ENCODE measurements at places on chromosomes 5 and 9.

GRCh38 chr9:100759215-100759614 is 181.3 kb downstream of the CAVIN4 start:
- no peak for ATAC-seq

DNA sequence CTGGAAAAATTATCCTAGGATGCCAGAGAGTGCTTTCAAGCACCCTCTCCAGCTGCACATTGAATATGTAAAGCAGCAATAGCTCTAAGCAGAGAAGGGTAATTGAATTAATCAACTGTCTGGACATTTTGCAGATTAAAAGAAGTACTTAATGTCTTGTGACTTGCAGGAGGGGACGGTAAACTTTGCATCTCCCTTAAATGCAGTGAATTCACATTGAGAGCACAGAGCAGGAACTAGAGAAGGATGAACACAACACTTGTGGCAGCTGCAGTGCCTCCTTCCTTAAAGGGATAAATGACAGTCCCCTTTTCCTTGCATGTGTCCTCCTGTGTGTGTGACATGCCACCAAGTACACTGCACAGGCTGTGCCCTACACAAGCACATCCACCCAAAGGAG is 7.4 kb upstream of the CDK5RAP2 start:
- ATAC-seq, result no peak

- no peak for ATAC-seq
These were observed 401.9 kb upstream of the GRIA1 start for GRCh38 chr5:153088538-153088937.

GRCh38 chr5:128796506-128796905 is 168.8 kb upstream of the SLC27A6 start:
- no peak for ATAC-seq

GRCh38 chr5:5751987-5752386 is 329.5 kb downstream of the ICE1 start:
- no peak for ATAC-seq
